ENCODE measurements at places on chromosomes 2 and 18. TPM values are rescaled to one million over a fixed set of nuclear protein-coding genes. Genes with fewer than 3 reads are reported as not detected.

Gene REG3G
- polyA plus RNA-seq = not detected

Gene POU3F3
- polyA plus RNA-seq = not detected

Gene GPR45
- not detected for polyA plus RNA-seq

Gene FRZB
- 8.0 TPM for polyA plus RNA-seq

GRCh38 chr2:160221391-160222276, 21.6 kb upstream of the ITGB6 start:
- no peaks in the 10 kb centered on the region for H3K36me3 ChIP-seq
- no peak overlapping the region for H3K4me3 ChIP-seq
- no peaks in the 10 kb centered on the region for H3K4me1 ChIP-seq
- peak; percentile 69 for DNase-seq
- no peaks in the 10 kb centered on the region for H3K27me3 ChIP-seq

DNA sequence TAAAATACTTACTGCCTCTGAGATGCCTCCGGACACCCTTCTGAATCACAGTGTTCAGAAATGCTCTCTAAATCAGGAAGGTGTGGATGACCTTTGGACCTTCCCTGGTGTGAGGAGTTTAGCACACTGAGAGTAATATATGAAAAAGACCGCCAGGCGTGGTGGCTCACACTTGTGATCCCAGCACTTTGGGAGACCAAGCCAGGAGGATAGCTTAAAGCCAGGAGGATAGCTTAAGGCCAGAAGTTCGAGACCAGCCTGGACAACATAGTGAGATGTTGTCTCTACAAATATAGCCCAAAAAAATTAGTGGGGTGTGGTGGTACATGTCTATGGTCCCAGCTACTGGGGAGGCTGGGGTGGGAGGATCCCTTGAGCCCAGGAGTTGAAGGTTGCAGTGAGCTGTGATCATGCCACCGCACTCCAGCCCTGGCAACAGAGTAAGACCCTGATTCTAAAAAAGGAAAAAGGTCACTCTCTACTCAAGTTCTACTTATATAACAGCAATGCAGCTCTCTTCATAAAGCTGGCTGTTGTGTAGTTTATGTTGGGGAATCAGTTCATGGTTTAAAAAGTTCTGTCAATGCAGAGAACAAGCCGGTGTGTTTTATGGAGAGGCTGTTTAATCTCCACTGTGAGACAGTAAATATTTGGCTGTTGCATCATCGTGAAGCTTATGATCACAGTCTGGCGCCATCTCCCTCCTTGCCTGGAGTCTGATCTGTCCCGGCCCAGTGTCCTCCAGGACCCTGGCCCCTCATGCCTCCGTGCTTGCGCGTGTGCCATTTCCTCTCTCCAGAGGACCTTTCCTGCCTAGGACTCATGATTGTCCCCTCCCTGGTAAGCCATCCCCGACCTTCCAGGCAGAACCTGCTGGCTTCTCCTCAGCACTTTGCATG, 184.5 kb downstream of the FAM210A start:
- no peaks in the 10 kb centered on the region for H3K36me3 ChIP-seq
- H3K4me1 ChIP-seq = peaks cover 91% of the 10 kb centered on the region
- H3K4me3 ChIP-seq = no peak overlapping the region
- no peaks in the 10 kb centered on the region for H3K27me3 ChIP-seq

DNA sequence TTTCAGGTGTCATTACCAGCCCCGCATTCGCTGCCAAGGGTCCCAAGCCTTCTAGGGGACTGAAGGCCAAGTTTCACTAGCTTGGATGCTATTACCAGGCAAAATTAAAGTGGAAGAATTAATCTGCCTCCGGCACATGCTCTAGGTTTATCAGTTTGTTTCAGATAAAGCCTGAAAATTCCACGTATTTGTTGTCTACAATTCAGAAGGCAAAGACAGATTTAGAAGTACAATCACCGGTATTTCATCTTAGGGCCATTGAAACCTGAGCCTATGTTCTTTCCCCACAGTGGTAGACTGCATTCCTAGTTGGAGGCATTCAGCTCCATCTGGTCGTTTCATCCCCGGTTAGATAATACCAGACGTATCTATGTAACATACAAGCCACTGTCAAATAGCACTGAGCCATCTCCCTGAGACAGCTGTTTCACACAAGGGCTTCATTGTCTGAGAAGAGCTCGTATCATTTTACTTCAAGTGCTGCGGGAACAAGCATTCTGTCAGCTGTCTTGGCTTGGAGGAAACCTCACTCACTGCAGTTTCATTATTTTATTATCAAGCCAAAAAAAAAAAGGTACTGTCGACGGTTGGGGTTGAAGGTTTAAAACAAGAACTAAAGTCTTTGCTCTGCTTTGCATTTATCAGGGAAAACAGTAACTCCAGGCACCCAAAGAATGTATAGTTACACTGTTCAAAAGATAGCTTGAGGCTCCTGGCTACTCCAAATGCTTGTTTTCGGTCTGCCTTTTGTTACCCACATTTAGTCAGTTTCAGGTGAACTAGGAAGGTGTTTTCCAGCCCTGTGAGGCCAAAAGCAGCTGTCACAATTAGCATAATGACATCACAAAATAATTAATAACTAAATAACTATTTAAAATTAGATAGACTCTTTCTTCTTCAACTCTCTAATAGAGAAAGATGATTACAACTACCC, 76.7 kb downstream of the TGIF1 start:
- H3K27ac ChIP-seq = no peak overlapping the region
- H3K4me1 ChIP-seq = no peaks in the 10 kb centered on the region
- no peaks in the 10 kb centered on the region for H3K27me3 ChIP-seq
- DNase-seq = no peak
- no peaks in the 10 kb centered on the region for H3K36me3 ChIP-seq

GRCh38 chr2:156083763-156084493, 248.6 kb downstream of the NR4A2 start:
- no peaks in the 10 kb centered on the region for H3K4me1 ChIP-seq
- DNase-seq = no peak
- H3K27ac ChIP-seq = no peak overlapping the region
- H3K27me3 ChIP-seq = no peaks in the 10 kb centered on the region

DNA sequence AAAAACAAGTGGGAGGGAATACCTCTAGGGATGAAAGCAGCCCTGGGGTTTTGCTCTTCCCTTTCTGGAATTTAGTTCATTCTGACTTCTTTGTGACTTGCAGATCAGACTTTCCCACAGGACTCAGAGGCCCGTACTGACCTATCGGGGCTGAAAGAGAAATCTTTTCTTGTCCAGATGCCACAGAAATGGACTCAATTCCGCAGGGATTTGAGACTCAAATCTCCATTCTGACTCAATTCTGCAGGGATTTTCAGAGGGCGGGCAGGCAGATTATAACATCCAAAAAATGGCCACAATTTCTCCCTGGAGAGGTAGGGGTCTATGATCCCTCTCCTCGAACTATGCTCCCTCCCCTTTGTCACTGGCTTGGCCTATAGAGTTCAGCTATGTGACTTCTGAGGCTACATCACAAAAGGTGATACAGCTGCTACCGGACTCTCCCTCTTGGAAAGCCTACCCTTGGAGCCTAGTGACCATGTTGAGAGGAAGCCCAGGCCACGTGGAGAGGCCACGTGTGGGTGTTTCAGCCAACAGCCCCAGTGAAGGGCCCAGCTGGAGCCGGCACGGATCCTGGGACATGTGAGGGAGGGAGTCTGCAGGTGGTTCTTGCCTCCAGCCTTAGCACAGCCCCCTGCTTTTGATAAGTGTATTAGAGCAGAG, 4.8 kb upstream of the EFHD1 start:
- H3K27me3 ChIP-seq = peaks cover 10% of the 10 kb centered on the region
- no peaks in the 10 kb centered on the region for H3K36me3 ChIP-seq
- H3K4me3 ChIP-seq = no peak overlapping the region
- peaks cover 16% of the 10 kb centered on the region for H3K4me1 ChIP-seq
- H3K27ac ChIP-seq = no peak overlapping the region

- H3K27me3 ChIP-seq = no peaks in the 10 kb centered on the region
- no peak for DNase-seq
- no peak overlapping the region for H3K4me3 ChIP-seq
- no peak overlapping the region for H3K27ac ChIP-seq
Observed at GRCh38 chr2:6068429-6068828, 376.2 kb downstream of the SOX11 start.

DNA sequence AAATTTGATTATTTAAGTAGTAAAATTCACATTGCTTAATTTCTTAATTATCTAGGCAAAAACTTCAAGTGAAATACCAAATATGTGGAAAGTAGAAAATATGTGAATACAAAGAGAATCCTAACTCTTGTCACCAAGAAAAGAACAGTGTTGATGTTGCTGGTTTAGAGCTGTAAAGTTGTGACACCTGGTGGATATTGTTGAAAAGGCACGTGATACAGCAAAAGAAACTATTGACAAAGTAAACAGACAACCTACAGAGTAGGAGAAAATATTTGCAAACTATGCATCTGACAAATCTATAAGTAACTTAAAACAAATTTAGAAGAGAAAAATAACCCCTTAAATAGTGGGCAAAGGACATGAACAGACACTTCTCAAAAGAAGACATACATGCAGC, 25.6 kb upstream of the ZC3H15 start:
- no peak overlapping the region for H3K4me3 ChIP-seq
- H3K27ac ChIP-seq = no peak overlapping the region
- H3K27me3 ChIP-seq = no peaks in the 10 kb centered on the region
- H3K36me3 ChIP-seq = no peaks in the 10 kb centered on the region
- no peaks in the 10 kb centered on the region for H3K4me1 ChIP-seq
- DNase-seq = no peak

DNA sequence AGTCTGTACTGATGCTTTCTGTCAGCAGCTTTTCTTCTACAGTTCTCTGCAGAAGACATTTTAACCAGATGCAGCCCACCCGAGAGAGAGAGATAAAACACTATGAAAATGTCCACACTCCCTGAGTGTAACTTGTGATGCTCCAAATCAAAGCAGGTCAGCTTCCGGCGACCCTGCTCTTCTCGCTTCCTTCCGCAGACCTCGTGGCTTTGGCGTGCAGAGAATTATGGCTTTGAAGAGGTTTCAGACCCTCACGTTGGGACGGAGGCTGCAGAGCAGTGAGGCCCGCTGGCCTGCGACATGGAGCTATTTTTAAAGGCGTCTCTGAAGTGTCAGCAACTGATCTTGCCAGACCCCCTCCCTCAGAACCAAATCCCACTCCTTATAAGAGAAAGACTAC, 41.8 kb downstream of the TMEM163 start:
- no peak for DNase-seq
- H3K36me3 ChIP-seq = no peaks in the 10 kb centered on the region
- H3K27me3 ChIP-seq = no peaks in the 10 kb centered on the region

DNA sequence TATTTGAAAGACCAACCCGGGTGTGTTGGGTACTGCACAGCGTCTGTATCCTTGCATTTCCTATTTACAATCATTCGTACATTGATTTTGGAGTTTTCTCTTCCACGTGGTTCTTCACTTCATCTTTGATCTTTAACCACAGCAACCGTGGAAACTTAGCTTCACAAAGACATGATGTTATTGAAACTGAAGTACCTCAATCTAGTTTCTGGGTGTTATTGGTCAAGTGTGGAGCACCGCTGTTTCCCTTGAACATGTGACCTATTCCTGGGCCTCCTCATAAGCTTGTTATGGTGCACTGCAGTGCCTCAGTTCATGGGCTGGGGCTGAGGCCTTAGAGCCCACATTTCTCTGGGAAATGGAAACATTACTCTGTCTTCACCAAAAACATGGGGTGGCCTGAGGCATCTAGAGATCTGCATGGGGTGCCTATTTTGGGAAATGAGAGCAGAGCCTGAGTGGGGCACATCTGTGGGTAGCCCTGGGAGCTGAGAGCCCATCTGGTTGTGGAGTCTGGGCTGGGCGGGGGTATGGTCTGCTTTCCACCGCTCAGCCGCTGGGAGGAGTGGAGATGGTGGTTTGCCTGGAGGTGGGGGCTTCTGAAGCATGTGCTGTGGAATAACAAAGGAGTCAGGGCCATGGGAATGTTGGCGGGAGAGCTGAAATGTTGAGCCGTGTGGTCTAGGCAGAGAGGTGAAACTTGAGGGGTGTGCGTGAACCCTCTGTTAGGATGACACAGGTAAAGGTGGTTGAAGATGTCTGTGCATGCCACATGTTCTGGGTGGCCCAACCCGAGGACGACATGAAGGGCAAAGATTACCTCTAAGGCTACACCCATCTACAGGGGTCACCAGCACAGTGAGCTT, 37.4 kb downstream of the ZNF236 start:
- no peak overlapping the region for H3K4me3 ChIP-seq
- DNase-seq = no peak
- no peaks in the 10 kb centered on the region for H3K4me1 ChIP-seq
- H3K27ac ChIP-seq = no peak overlapping the region
- no peaks in the 10 kb centered on the region for H3K27me3 ChIP-seq

GRCh38 chr18:50981381-50981780, 13.5 kb downstream of the ELAC1 start:
- peaks cover 11% of the 10 kb centered on the region for H3K36me3 ChIP-seq
- H3K4me3 ChIP-seq = no peak overlapping the region
- H3K27ac ChIP-seq = no peak overlapping the region
- DNase-seq = no peak
- H3K27me3 ChIP-seq = no peaks in the 10 kb centered on the region

GRCh38 chr18:5543036-5543680, 639 bp downstream of the EPB41L3 start:
- no peaks in the 10 kb centered on the region for H3K4me1 ChIP-seq
- H3K36me3 ChIP-seq = no peaks in the 10 kb centered on the region
- peak overlapping the region; percentile 75 for H3K4me3 ChIP-seq
- peak; percentile 74 for DNase-seq
- no peaks in the 10 kb centered on the region for H3K27me3 ChIP-seq

DNA sequence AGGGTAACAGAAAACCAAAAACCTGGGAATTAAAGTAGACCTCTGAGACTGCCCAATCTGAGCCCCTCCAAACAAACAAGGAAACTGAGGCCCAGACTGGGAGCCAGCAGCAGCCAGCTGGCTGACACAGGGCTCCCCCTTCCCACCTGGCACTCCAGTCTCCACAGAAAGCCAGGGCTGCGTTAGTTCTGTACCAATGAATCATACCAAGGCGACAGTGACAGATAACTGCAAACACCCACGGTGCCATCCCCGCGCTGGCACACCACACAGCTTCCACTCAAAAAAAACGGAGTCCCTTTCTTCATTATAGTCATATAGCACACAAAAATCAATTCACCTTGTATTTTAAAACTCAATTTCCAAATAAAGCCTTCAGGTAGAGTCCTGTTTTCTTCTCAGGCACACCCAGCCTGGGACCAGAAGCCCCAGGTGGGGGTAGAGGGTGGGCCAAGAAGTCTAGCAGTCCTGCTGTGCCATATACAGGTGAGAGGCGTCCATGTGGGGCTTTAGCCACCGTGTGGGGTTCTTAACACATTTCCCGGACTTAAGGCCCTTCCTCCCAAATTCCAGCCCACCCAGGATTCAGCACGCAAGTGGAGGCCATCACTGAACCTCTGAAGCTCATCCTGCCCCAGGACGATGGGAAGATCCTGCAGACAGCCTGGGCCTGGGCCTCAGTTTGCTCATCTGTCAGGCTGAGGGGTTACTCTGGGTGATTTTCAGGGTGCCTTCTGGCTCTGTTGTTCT, 1.2 kb downstream of the PER2 start:
- no peaks in the 10 kb centered on the region for H3K36me3 ChIP-seq
- peak overlapping the region; percentile 84 for H3K4me3 ChIP-seq
- H3K27ac ChIP-seq = peak overlapping the region; percentile 93
- H3K27me3 ChIP-seq = no peaks in the 10 kb centered on the region
- peak; percentile 63 for DNase-seq
- H3K4me1 ChIP-seq = peaks cover 62% of the 10 kb centered on the region
